Osteoblast (primary cell): ENCODE measurements at places on chromosomes 7 and 10. TPM values are rescaled to one million over a fixed set of nuclear protein-coding genes. Genes with fewer than 3 reads are reported as not detected.

- no peaks in the 10 kb centered on the region for H3K36me3 ChIP-seq
- no peaks in the 10 kb centered on the region for H3K27me3 ChIP-seq
- H3K27ac ChIP-seq: no peak overlapping the region
- no peaks in the 10 kb centered on the region for H3K4me1 ChIP-seq
Observed at GRCh38 chr10:1400101-1401070, 336.9 kb downstream of the ADARB2 start.

GRCh38 chr10:93319896-93320295 lies 162.2 kb downstream of the MYOF start:
- no peaks in the 10 kb centered on the region for H3K4me1 ChIP-seq
- no peak overlapping the region for H3K4me3 ChIP-seq
- no peaks in the 10 kb centered on the region for H3K27me3 ChIP-seq
- H3K36me3 ChIP-seq: peaks cover 96% of the 10 kb centered on the region
- no peak for DNase-seq

- no peak overlapping the region for H3K4me3 ChIP-seq
- H3K27me3 ChIP-seq: no peaks in the 10 kb centered on the region
- H3K4me1 ChIP-seq: no peaks in the 10 kb centered on the region
Observed at GRCh38 chr10:74137992-74138391, 12.6 kb downstream of the AP3M1 start.

- H3K36me3 ChIP-seq: no peaks in the 10 kb centered on the region
- H3K4me1 ChIP-seq: no peaks in the 10 kb centered on the region
- DNase-seq: no peak
Observed at GRCh38 chr10:5064656-5065055, 29.6 kb upstream of the AKR1C3 start.

GRCh38 chr10:88964360-88964759 lies 11.8 kb upstream of the ACTA2 start:
- no peak overlapping the region for H3K27ac ChIP-seq
- H3K4me3 ChIP-seq: no peak overlapping the region
- H3K36me3 ChIP-seq: no peaks in the 10 kb centered on the region
- H3K4me1 ChIP-seq: peaks cover 11% of the 10 kb centered on the region
- DNase-seq: no peak

DNA sequence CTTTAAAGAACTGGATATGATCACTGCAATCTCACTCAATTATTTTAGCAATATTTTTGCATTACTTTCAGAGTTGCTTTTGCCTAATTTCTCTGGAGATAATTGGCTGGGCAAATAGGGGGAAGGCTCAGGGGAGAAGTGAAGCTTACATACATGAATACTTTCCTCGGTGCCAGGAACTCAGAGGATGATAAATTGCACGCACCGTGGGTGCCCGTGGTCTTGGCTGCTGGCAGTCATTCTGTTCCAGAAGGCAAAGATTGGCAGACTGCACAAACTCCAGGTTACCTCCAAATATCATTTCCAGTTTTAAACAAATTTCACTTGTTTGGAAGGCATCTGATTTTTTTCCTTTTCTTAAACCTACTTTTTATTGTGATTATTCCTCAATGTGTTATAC lies 197.8 kb upstream of the TMEM72 start:
- no peaks in the 10 kb centered on the region for H3K27me3 ChIP-seq
- H3K36me3 ChIP-seq: no peaks in the 10 kb centered on the region
- H3K4me3 ChIP-seq: no peak overlapping the region
- peaks cover 16% of the 10 kb centered on the region for H3K4me1 ChIP-seq
- no peak overlapping the region for H3K27ac ChIP-seq
- DNase-seq: peak; percentile 37

DNA sequence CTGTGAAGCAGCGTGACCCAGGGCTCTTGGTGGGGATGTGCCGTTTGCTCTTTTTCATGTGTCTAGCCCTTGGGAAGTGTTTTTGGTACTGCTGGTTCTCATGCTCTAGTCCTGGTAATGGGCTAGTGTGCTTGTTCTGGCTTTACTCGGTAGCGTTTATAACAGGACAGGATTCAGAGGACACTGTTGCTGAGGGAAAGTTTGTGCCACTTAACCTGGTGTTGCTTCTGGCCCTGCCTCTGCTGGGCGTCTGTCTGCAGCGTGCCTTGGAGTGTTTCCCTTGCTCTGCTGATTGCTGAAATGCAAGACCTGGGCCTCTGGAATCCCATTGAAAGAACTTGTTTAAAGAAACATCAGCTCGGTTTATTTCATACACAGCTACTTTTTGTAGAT lies 35.0 kb downstream of the INPP5A start:
- no peaks in the 10 kb centered on the region for H3K27me3 ChIP-seq
- no peak overlapping the region for H3K27ac ChIP-seq
- H3K36me3 ChIP-seq: no peaks in the 10 kb centered on the region
- peaks cover 33% of the 10 kb centered on the region for H3K4me1 ChIP-seq
- no peak for DNase-seq
- H3K4me3 ChIP-seq: no peak overlapping the region

- H3K4me3 ChIP-seq: no peak overlapping the region
- no peak for DNase-seq
- no peaks in the 10 kb centered on the region for H3K4me1 ChIP-seq
- H3K36me3 ChIP-seq: no peaks in the 10 kb centered on the region
Observed at GRCh38 chr10:21090609-21091082, 193.5 kb upstream of the NEBL start.

- no peak overlapping the region for H3K27ac ChIP-seq
- DNase-seq: no peak
- H3K36me3 ChIP-seq: no peaks in the 10 kb centered on the region
- no peak overlapping the region for H3K4me3 ChIP-seq
Observed at GRCh38 chr7:86930554-86931307, 128.7 kb downstream of the ELAPOR2 start.

DNA sequence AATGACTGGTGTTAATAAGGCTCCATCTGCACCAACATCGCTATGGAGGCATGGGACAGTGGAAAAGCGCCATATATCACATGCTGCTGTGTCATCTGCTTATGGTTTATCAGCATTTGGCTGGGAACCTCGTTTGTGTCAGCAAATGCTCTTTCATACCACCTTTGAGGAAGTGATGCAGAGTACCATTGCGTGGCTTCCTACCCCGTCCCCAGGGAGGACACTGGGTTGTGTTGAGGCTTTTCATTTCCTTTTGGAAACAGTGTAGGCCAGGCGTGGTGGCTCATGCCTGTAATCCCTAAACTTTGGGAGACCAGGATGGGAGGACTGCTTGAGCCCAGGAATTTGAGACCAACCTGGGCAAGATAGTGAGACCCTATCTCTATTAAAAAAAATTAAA lies 6.8 kb downstream of the TACR2 start:
- no peak for DNase-seq
- H3K4me3 ChIP-seq: no peak overlapping the region
- H3K27me3 ChIP-seq: no peaks in the 10 kb centered on the region
- no peak overlapping the region for H3K27ac ChIP-seq

The NCOA4 gene
- 260 TPM in 2 replicates for total RNA-seq

GRCh38 chr10:3776796-3777571 lies 8.0 kb downstream of the KLF6 start:
- peak; percentile 41 for DNase-seq
- no peak overlapping the region for H3K4me3 ChIP-seq
- peak overlapping the region; percentile 89 for H3K27ac ChIP-seq
- H3K4me1 ChIP-seq: peaks cover 71% of the 10 kb centered on the region
- H3K36me3 ChIP-seq: peaks cover 62% of the 10 kb centered on the region

The AKR1E2 gene
- 15.6 and 17.7 TPM in 2 replicates for total RNA-seq

- H3K27me3 ChIP-seq: peaks cover 18% of the 10 kb centered on the region
- H3K27ac ChIP-seq: no peak overlapping the region
- no peak for DNase-seq
- no peak overlapping the region for H3K4me3 ChIP-seq
- no peaks in the 10 kb centered on the region for H3K36me3 ChIP-seq
Observed at GRCh38 chr10:49131507-49132361, 2.1 kb downstream of the FAM170B start.

DNA sequence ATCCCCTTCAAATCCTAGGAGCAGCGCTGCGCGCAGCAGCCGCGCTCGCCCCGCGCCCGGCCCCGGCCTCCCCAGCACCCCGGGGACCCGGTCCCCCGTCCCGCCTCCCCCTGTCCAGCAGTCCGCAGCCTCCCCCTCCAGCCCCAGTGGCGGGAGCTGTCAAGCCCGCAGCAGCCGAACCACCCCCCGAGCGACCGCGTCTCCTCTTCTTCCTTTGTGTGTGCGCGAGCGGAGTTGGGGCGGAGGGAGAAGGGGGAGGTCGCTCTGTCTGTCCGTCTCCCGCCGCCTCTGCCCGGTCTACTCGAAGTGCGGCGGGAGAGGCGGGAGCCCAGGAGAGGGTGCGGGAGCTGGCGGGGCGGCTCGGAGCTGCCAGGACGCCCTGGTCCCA lies 375 bp upstream of the CHN2 start:
- H3K27me3 ChIP-seq: peaks cover 74% of the 10 kb centered on the region
- no peak overlapping the region for H3K27ac ChIP-seq
- no peak for DNase-seq
- H3K4me3 ChIP-seq: peak overlapping the region; percentile 61
- H3K36me3 ChIP-seq: no peaks in the 10 kb centered on the region

- DNase-seq: no peak
- H3K36me3 ChIP-seq: peaks cover 31% of the 10 kb centered on the region
- no peak overlapping the region for H3K27ac ChIP-seq
- peaks cover 23% of the 10 kb centered on the region for H3K4me1 ChIP-seq
- no peak overlapping the region for H3K4me3 ChIP-seq
Observed at GRCh38 chr10:101008823-101009423, 9.3 kb downstream of the LZTS2 start.

DNA sequence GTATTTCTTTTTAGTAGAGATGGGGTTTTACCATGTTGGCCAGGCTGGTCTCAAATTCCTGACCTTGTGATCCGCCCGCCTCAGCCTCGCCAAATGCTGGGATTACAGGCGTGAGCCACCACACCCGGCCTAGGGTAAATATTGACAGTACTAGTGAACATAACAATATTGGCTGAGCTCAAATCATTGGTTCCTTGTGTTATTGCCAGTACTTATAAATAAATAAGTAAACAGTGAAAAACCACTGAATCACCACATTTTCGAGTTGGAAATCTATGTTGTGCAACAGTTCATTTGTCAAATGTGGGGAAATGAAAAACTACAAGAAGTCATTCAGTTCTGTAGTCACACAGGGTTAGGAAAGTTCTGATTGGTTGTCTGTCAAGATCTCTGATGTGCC lies 15.8 kb downstream of the RPP30 start:
- H3K27me3 ChIP-seq: no peaks in the 10 kb centered on the region
- peaks cover 22% of the 10 kb centered on the region for H3K36me3 ChIP-seq
- DNase-seq: no peak
- H3K4me1 ChIP-seq: peaks cover 30% of the 10 kb centered on the region
- peak overlapping the region; percentile 5 for H3K27ac ChIP-seq

GRCh38 chr7:18520450-18521235 lies 25.1 kb downstream of the HDAC9 start:
- peak; percentile 52 for DNase-seq
- peak overlapping the region; percentile 6 for H3K4me3 ChIP-seq
- H3K27ac ChIP-seq: peak overlapping the region; percentile 74
- H3K36me3 ChIP-seq: no peaks in the 10 kb centered on the region

- H3K27ac ChIP-seq: peak overlapping the region; percentile 35
- no peak for DNase-seq
- H3K4me3 ChIP-seq: no peak overlapping the region
- H3K36me3 ChIP-seq: peaks cover 6% of the 10 kb centered on the region
- no peaks in the 10 kb centered on the region for H3K27me3 ChIP-seq
Observed at GRCh38 chr7:34073676-34074075, 168.3 kb downstream of the BMPER start.

DNA sequence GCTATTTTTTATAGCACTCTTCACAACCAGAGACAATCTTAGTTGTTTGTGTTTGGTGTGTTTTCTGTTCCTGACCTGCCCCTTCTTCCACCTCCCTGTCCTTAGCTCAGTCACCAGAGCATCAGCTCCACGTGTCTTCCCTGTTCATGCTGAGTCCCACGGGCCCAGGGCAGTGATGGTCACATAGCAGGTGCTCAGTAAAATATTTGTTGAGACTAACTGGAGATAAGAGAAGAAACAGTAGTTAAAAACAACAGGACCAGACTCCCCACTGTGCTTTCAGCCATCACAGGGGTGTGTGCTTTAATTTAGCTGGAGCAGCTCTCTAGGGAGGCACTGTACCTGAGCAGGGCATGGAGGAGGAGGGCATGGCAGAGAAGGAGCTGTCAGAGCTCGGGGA lies 307.3 kb upstream of the ZNF32 start:
- no peak overlapping the region for H3K4me3 ChIP-seq
- no peak for DNase-seq
- no peak overlapping the region for H3K27ac ChIP-seq

DNA sequence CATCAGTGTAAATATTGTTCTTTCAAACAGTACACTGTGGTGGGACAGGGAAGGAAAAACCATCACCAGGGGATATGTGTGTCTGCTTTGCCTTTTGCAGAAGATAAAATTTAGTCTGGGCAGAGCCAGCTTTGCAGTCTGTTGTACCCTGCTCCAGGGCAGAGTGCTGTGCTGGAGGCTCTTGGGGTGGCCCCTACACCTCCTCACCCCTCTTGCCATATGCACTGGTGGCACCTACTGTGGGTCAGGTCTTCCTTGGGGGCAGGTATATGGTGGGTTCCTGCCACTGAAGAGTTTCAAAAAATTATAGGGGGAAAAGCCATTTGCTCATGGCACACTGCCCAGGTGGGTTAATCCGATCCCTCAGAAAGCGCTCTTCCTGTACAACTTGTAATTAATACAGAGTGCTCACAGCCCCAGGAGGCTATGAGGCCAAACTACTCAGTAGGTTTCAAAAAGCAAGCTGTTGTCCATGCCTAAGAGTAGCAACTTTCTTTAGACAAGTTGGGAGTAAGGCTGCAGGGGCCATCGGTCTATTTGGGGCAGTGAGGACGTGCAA lies 112.7 kb upstream of the BMPER start:
- no peak for DNase-seq
- H3K27ac ChIP-seq: no peak overlapping the region
- no peaks in the 10 kb centered on the region for H3K36me3 ChIP-seq
- peaks cover 4% of the 10 kb centered on the region for H3K27me3 ChIP-seq
- no peak overlapping the region for H3K4me3 ChIP-seq
